Mucosa of gallbladder (tissue), 1 donor: ENCODE measurements at places on chromosomes 7 and 10. TPM values are rescaled to one million over a fixed set of nuclear protein-coding genes. Genes with fewer than 3 reads are reported as not detected.

DNA sequence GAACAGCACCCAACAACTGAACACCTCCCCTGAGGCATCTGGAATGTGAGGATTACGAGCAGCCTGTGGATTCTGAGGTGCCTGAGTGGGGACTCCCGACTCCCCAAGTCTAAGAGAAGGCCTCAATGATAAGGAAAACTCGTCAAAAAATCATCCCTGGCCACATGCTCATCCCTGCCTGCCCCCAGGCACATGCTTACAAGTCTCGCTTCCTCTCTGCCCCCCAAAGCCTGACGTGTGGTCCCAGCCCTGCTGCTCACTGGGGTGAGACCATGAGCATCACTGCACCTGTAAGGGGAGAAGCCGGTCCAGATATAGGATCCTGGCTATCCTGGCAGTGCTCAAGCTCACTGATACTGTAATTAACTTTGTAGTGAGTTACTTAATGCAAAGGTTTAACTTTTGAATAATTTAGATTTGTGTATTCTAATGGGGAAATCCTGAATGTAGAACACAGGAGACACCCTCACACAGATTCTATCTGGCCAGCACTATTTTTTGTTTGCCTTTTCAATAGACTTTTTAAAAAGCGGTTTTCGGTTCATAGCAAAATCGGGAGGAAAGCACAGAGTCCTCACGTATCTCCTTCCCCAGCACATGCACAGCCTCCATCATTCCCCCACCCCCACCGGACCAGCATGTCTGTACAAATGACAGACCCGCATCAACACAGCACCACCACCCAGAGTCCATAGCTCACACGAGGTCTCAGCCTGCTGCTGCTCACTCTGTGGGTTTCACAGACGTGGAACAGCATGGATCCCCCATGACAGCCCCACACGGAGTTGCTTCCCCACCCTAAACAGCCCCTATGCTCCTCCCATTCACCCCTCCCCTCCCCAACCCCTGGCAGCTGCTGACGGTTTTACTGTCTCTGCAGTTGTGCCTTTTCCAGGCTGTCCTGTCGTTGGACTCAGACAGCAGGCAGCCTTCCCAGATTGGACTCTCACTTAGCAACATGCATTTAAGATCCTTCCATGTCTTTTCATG lies 167.9 kb downstream of the DIP2C start:
- DNase-seq = no peak

ZNF107 gene
- 6.6 TPM for total RNA-seq

- DNase-seq = no peak
These were observed 1472.6 kb upstream of the CELF2 start for GRCh38 chr10:9545073-9545472.

FRMD4A gene
- 55.4 TPM for total RNA-seq

DNA sequence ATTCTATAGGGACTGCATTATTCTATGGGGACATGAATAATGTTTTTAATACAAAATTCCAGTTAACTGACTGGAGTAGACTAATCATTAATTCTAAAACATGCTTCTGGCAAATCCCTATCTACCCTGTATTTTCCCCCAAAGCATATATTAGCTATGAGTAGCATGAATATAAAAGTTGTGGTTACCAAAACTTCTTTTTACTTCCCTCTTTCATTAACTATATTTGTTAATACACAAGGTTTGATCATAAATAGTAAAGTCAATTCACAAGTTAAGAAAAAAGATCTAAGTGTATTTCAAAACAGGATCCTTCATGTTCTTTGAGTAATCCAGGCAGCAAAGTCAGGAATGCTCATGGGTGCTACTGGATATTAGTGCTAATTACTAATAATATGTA lies 2.9 kb upstream of the RALA start:
- DNase-seq = no peak

GRCh38 chr10:5479481-5480161 lies 19.7 kb downstream of the CALML5 start:
- no peak for DNase-seq
